ENCODE measurements at places on chromosomes 4 and X. TPM values are rescaled to one million over a fixed set of nuclear protein-coding genes. Genes with fewer than 3 reads are reported as not detected.

Gene CLDN34
- polyA plus RNA-seq = not detected

DNA sequence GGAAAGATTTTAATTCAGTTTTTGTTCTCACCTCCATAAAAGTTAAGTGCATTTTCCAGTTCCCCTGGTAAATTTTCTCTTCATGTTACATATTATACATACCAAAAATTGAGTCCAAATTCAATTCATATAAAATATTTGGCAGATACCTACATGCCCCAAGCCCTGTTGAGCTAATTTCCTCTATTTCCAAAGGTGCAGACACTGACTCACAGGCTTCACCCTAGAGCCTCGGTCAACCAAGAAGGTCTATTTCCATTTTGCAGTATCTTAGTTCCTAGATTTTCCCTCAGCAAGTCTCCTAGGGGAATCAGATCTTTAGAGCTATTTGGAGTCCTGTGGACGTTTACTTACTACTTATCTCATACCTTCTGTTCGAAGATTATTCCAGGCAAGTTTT, 174.4 kb downstream of the TSPAN5 start:
- no peak for DNase-seq

GRCh38 chr4:16031546-16032395, 52.1 kb downstream of the PROM1 start:
- no peak for DNase-seq

Gene PCDH18
- polyA plus RNA-seq = 46.1 TPM

DNA sequence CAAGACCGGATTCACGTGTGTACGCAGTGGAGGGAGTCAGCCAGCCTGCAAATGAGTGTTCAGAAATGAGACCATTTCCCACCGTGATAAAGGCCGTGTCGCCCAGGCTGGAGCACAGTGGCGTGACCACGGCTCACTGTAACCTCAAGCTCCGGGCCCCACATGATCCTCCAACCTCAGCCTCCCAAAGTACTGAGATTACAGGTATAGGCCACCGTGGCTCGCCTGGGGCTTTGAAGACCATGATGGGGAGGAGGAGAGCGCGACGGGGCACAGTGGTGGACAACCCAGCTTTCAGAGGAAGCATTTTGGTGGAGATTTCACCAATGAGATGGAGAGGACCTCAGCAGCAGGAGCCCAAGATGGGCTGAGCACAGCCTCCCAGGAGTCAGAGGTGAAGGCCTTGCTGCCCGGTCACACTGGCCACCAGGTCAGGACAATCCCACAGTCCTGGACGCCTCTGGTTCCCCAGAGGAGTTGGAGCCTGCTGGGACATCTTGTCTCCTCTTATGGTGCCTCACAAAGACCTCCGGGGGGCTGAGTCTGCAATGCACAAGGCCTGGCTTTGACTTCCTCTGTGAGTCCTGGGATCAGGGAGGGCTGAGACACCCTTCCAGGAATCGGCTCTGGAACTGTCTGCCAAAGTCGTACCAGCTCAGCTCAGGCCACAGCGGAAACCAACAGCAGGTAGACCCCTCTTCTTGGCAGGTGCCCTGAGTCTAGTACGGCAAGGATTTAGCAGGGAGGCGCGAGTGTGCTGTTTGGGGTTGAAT, 22.4 kb upstream of the MXD4 start:
- DNase-seq = no peak

GRCh38 chr4:158214856-158215255, 4.6 kb downstream of the TMEM144 start:
- DNase-seq = no peak

Gene NRK
- 183 TPM for polyA plus RNA-seq

Gene RNF150
- polyA plus RNA-seq = 42.4 TPM

GRCh38 chrX:124341396-124342132, 4.8 kb upstream of the SH2D1A start:
- no peak for DNase-seq

DNA sequence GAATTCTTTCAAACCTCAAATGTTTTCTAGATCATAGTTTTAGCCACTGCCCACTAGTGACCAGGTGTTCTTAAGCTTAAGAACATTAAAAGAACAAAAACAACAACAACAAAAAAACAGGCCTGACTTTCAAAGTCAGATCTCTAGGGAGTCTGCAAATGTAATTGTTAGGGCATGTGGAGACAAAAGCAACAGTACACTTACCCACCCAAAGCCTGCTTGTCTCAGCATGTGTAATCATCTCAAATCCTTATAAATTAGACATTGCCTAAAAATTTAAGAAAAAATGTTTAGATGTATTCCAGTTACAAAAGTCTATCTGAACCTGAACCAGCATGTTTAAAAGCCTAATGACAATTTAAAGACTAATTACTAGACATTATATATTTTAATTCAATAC, 79.9 kb downstream of the SLC7A11 start:
- no peak for DNase-seq

Gene FHIP1A
- 15.5 TPM for polyA plus RNA-seq
